Lung microvascular endothelial cell (primary cell): ENCODE measurements at places on chromosomes 3 and 15.
A peak's percentile ranks its signal among the peaks of the same experiment; 100 is the strongest.

GRCh38 chr15:84885801-84886200, 1.3 kb downstream of the SLC28A1 start:
- no peak for DNase-seq

DNA sequence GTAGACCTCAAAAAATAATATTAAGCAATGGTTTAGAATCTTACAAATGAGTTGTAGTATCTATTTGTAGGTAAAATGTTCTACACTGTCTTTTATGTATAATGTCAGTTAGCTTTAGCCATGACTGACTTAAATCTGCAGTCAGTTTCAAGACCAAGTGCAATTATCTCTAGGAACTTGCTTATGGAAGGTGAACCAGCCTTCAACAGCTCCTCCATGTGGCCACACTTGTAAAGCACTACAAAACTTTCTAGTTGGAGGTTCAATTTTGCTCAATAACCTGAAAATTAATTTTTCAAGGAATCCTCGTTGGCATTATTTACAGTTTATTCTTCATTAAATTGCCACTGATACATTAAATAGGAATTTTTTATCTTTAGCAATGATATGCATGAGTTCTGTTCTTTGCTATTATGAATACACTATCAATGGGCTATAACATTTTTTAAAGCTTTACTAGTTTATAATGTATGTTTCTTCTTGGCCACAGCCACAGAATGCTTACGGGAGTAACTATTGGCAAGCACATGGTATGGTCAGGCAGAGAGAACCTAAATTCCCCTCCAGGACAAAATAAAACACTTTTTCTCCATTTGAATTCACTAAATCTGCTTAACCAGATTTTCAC, 315.3 kb upstream of the UBE2E2 start:
- DNase-seq: peak; percentile 52

DNA sequence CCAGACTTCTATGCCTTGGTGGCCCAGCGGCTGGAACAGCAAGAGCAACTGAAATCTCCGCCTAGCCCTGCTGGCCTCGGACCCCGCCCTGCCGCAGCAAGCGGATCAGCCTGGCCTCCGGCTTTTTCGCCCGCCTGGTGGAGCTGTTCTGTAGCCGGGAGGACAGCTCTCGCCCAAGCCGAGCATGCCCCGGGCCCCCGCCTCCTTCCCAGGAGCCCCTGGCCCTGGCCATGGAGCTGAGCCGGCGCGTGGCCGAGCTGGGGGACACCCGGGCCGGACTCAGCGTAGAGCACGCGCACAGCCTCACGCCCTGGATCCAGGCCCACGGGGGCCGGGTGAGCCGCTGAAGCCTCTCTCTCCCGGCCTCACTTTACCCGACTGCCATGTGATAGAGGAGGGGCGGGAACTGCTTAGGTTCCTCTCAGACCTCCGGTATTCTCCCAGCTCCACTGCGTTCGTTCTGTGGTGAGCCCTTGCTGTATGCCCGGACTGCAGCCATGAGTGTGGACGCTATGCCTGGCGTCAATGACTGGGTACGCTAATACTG, 24.1 kb upstream of the MRPL3 start:
- peak; percentile 39 for DNase-seq

DNA sequence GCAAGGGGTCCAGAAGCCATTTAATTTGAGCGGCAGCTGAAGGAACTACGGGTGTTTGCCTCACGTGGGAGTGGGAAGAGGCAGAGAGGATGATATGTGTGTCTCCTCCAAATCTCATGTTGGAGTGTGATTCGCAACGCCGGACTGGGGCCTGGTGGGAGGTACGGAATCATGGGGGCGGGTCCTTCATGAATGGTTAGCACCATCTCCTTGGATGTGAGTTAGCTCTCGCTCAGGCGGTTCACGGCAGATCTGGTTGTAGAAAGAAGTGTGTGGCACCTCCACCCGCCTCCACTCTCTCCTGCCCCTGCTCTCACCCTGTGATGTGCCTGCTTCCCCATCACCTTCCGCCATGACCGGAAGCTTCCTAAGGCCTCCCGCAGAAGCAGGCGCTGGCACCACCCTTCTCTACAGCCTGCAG, 25.4 kb downstream of the XXYLT1 start:
- DNase-seq: no peak

- DNase-seq: no peak
Observed at GRCh38 chr3:43862470-43862869, 171.7 kb downstream of the ABHD5 start.

GRCh38 chr3:136909187-136909586, 47.2 kb downstream of the NCK1 start:
- DNase-seq: no peak

GRCh38 chr3:11379238-11379823, 107.1 kb downstream of the ATG7 start:
- DNase-seq: peak; percentile 84

GRCh38 chr3:141294301-141294700, 62.7 kb downstream of the PXYLP1 start:
- peak; percentile 59 for DNase-seq

DNA sequence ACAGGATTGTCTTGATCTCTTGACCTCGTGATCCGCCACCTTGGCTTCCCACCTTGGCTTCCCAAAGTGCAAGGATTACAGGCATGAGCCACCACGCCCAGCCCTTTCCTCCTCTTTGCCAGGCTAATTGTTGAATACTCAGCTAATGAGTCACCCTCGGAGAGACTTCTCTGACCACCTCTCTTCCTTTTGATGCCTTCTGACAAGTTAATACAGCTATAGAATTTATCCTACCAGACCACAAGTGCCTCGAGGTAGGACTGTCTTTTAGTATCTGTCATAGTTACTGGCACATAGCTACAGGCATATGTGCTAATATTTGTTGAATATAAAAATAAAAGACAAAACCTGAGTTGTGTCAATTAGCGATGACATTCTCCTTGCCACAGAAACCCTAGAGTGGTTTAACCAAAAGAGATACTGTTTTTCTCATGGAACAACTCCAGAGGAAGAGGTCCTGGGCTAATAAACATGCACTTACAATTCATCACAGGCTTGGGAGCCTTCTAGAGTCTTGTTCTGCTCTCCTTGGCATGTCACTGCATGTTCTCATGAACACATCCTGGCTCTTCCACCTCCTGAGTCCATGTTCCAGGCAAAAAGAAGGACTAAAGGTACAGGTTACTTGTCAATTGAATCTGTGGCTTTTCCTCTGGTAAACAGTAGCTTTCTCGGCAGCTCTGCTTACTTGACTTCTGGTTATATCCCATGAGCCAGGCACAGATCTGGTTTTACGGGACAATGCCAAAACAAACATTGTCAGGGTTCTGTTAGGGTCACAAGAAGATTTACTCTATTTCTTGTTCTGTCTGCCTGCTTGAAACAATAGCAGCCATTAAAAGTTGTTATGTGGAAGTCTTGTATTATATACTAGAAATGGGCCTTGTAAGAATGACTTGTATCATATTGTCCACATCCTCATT, 332.3 kb downstream of the THSD4 start:
- peak; percentile 21 for DNase-seq

- DNase-seq: peak; percentile 77
Observed at GRCh38 chr3:98980915-98981596, 79.6 kb upstream of the DCBLD2 start.

- DNase-seq: no peak
Observed at GRCh38 chr3:107894998-107895397, 195.8 kb downstream of the CD47 start.

DNA sequence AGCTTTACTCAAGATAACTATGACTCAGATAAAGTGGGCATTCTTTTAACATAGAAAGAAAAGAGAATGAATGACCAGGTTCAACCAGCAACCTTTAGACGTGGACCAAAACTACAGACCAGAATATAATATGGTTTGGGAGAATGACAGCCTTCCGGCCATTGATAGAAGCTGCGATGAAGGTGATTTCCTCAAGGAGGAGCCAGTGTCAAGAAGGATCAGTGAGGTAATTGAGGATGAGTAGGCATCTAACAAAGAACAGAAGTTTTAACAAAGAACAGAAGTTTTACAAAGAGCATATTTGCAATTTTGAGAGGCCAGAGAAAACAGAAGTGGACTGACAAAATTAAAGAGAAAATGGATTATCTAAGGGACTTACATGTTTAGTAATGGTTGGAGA, 289.0 kb upstream of the AGTR1 start:
- no peak for DNase-seq

DNA sequence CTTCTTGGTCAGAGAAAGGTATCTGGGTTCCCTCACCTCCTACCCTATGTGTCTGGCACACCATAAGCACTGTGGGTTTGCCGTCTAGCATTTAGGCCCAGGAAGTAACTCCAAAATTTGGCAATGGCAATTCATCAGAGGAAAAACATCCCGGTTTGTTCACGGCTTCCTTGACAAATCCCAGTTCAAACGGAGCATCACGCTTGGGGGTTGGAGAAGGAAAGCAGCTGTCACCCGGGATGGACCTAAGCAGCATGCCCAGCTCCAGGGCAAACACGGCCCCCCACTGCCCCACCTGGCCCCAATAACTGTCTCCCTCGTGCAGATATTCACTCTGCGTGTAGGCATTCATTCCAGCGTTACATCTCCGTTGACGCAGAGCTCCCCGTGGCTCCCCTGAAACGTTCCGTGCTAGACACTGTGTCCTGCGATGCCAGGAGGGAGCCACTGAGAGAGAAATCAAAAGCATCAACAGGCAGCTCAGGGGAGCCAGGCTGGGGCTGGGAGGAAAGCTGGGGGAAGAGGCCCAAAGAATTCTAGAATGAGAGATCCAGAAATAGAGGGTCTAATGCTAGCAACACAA, 41.4 kb downstream of the NTRK3 start:
- no peak for DNase-seq

GRCh38 chr15:38991126-38991525, 426.5 kb upstream of the RASGRP1 start:
- peak; percentile 86 for DNase-seq

GRCh38 chr3:188671971-188672370, 499.8 kb upstream of the TPRG1 start:
- DNase-seq: no peak

- no peak for DNase-seq
Observed at GRCh38 chr3:141499965-141500364, 13.1 kb downstream of the RASA2 start.

- DNase-seq: no peak
Observed at GRCh38 chr3:137761563-137762503, 2.3 kb upstream of the SOX14 start.

DNA sequence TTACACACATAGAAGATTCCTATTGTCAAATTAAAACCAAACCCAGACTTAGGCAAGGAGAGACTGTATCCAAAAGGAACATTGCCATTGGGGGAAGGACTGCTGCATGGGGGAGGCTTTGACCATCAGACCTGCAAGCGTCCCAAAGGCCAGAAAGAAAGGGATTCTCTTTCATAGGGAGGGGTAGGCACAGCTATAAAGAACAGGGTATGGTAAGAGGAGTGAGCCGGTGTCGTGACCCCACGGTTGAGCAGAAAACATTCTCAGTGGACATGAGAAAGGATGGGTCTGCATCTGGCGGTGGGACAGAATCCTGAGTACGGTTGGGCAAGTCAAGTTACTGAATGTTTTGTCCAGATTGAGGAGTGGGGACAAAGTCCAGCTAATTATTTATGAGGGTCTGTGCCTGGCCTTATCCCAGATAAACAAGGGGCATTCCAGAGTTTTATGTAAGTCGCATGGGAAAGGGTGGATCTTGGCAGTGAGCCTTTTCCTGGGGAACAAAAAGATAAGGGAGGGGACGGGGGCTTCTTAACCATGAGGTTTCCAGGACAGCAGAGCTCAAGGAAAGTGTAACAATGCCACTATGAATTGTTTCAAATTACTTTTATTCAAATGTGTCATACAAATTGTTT, 357.8 kb downstream of the OCA2 start:
- no peak for DNase-seq

DNA sequence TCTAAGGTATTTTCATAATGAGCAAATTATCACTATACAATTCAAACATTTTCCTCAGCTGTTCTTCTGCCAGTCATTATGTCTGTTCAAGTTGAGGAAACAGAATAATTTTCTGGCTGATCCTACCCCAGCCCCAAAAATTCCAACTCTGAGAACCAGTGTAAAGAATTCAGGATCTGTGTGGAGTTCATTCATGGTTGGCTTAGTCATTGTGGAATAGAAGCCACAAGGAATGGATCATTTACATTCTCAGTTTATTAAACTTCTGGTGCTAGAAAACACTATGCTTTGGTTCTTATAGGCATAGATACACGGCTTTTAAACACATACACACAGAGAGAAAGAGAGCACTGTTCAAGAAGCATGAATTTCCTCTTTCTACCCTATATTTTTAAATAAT, 134.6 kb downstream of the CMSS1 start:
- DNase-seq: no peak

- peak; percentile 66 for DNase-seq
Observed at GRCh38 chr3:11717768-11718636, 74.3 kb upstream of the VGLL4 start.

- no peak for DNase-seq
Observed at GRCh38 chr15:69553686-69554085, 101.1 kb downstream of the RPLP1 start.

DNA sequence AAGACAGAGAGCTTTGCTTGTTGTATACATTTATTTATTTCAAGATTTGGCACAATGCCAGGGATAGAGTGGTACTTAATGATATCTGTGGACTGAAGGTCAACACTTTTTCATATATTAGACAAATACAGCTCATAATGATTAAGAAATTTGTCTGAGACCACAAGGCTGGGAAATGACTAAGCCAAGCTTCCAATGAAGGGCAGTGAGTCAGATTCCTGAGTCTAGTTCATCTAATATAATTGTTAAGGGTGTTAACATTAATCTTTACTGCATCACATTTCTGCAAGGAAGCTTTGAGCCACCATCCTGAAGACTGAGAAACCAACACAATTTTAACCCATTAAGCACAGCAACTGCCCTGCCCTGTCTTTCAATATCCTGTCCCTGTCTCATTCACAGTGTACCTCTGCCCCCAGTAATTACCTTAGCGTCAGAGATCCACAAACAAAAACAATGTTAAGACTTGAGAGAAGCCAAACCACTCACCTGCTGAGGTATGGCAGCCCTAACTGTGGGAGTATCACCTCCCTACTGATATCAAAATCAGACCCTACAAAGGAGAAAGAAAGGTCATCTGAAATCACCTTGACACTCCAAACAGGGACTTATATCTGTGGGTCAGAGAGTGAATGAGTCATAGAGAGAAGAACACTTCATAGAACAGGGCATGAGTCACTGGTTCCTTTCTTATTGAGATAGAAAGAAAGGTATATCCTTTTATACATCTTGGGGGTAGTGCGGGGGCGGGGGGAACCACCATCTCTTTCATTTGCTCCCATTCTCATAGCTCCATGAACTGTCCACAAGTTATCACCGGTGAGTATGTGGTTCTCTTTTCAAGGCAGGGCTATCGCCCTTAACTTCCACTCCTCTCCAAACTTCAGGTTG, 74.7 kb downstream of the MAGI1 start:
- DNase-seq: peak; percentile 95

DNA sequence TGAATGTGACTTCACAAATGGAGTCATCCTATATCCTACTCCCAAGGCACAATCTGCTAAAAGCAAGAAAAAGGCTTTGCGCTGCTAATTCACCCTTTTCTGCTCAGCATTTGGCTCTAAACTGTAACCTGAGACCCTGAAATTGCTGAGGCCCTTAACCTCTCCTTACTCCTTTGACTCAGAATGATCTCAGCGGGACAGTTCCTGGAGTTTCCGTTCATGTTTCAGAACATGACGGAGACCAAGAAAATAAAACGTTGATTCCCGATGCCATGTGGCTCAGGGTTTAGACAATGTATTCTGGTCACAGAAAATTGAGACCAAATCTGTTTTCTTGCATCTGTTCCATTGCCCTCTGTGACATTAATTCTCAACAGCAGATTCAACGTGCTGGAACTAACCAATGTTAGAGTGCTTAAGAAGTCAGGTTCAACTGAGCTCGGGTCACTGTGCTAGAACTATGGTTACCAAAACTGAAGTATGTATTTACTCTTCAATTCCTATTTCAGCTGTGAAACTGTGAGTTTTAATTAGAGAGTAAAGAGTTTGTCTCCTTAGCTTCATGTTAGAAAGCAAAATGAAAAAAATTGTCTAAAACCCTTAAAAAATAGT, 45.4 kb upstream of the TMC3 start:
- no peak for DNase-seq
